ENCODE measurements at places on chromosomes 2 and 18. TPM values are rescaled to one million over a fixed set of nuclear protein-coding genes. Genes with fewer than 3 reads are reported as not detected.

DNA sequence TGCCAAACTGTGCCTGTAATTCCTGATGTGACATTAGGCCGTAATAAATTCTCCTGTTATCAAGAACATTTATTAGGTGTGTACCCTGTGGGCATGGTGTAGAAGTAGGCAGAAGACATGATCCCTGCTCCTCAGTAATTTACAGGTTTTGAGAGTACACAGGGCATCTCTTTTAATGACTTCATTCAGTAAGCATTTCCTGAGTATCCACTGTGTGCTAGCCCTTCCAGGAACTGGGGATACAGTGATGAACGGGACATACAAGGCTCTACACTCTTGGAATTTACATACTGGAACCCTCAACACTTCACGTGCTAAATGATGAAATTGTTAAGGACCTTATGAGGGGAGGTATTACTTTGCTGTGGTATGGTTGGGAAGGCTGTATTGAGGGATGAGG is 30.2 kb downstream of the DIS3L2 start:
- DNase-seq = no peak
- H3K27me3 ChIP-seq = no peaks in the 10 kb centered on the region
- no peak overlapping the region for H3K27ac ChIP-seq
- H3K4me1 ChIP-seq = no peaks in the 10 kb centered on the region

DNA sequence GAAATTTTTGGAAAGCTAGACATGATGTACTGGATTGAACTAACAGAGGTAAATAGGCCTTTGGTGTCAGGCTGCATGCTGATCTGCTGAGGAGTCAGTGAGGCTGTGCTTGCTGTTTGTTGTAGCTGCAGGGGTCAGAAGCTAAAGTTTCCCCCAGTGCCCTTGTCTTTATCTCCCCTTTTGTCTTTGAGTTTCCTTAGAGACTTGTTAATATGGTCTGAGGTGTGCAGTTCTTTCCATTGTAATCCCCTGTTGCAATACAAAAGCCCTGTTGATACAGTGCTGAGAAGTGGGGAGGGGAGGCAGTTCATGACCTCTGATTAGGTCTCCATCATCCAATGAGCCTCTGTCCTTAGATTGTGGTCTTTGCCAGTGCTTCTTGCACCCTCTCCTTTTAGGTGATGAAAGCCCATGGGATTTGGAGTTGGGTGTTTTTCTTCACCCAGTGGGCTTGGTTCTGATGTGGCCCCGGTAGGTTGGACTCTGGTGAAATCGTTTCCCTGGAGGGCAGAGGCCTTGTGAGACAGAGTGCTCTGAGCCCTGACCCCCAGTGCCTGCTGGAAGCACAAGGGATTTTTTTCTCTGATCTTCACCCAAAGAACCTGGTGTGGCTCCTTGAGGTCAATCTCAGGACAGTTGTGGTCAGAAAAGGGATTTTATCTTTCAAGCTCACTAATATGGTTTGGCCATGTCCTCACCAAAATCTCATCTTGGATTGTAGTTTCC is 163.1 kb downstream of the TMEM18 start:
- H3K27me3 ChIP-seq = no peaks in the 10 kb centered on the region
- H3K4me1 ChIP-seq = no peaks in the 10 kb centered on the region
- H3K27ac ChIP-seq = no peak overlapping the region
- H3K36me3 ChIP-seq = no peaks in the 10 kb centered on the region
- no peak for DNase-seq

DNA sequence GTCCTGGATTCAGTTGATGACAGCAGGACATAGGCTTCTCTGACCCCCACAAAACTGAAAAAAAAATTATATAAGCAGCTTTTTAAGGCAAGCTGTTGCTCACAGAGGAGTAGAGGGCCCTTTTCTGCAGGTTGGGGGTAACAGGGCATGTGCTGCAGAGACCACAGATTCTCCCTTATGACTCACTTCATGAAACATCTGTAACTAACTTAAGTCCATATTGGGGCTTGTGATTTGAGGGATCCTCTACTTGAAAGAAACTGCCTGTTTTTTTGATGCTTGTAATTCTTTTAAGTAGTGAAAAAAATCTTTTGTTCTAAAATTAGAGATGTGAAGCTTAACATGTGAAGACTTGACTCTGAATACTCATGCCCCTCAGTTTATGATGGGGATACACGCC is 33.4 kb downstream of the XRCC5 start:
- H3K27ac ChIP-seq = no peak overlapping the region
- no peak for DNase-seq
- H3K4me3 ChIP-seq = no peak overlapping the region
- no peaks in the 10 kb centered on the region for H3K27me3 ChIP-seq
- H3K4me1 ChIP-seq = no peaks in the 10 kb centered on the region
- peaks cover 73% of the 10 kb centered on the region for H3K36me3 ChIP-seq

GRCh38 chr18:58831606-58832005 is 33.1 kb upstream of the ZNF532 start:
- H3K4me1 ChIP-seq = no peaks in the 10 kb centered on the region
- H3K27me3 ChIP-seq = no peaks in the 10 kb centered on the region
- H3K27ac ChIP-seq = no peak overlapping the region
- no peaks in the 10 kb centered on the region for H3K36me3 ChIP-seq
- DNase-seq = no peak

- DNase-seq = no peak
- H3K36me3 ChIP-seq = no peaks in the 10 kb centered on the region
Measured at GRCh38 chr18:6747646-6748045, 18.1 kb downstream of the ARHGAP28 start.

DNA sequence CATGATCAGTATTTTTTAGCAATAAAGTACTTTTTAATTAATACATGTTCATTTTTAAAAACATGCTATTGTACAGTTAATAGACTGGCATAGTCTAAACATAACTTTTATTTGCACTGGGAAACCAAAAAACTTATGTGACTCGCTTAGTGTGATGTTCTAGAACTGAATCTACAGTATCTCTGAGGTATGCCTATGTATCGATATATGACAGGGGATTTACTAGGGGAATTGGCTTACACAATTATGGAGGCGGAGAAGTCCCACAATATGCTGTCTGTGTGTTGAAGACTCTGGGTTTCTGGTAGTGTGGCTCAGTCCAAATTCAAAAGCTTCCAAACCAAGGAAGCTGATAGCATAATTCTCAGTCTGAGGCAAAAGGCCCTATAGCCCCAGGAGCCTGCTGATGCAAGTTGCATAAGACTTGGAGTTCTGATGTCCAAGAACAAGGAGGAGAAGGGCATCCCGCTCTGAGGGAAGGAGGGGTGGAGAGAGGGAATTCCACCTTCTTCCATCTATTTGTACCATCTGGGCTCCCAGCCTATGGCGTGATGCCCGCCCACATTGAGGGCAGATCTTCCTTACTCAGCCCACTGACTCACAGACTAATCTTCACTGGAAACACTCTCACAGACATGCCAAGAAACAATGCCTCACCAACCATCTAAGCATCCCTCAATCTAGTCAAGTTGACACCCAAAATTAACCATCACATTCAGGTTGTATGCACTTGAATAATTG is 27.5 kb downstream of the ZNF638 start:
- H3K4me3 ChIP-seq = no peak overlapping the region
- H3K36me3 ChIP-seq = peaks cover 64% of the 10 kb centered on the region
- H3K27me3 ChIP-seq = no peaks in the 10 kb centered on the region
- no peak for DNase-seq

DNA sequence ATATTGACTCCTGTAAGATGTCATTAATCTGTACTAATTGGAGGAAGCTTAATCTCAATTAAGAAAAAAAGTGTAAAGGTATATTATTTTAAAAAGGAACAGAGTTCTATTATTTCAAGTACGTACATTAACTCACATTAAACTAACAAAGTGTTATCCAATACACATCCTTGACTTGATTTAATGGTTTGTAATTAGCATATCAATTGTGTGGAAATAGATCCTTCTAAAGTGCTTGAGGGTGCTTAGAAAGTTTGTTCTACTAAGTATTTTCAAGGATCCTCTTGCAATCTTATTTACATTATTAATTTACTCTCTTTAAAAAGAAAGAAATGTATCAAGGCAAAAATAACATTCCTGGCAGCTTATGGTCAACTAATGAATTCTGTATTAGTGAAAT is 720.3 kb downstream of the KCNJ3 start:
- no peaks in the 10 kb centered on the region for H3K4me1 ChIP-seq
- H3K36me3 ChIP-seq = no peaks in the 10 kb centered on the region
- no peaks in the 10 kb centered on the region for H3K27me3 ChIP-seq
- no peak for DNase-seq
- H3K4me3 ChIP-seq = no peak overlapping the region
- H3K27ac ChIP-seq = no peak overlapping the region

The LRATD1 gene
- total RNA-seq = 0.07 TPM

The IL37 gene
- not detected for total RNA-seq

The NOTO gene
- not detected for total RNA-seq

The RABL2A gene
- total RNA-seq = 14.3 TPM
